ENCODE measurements at places on chromosomes 16 and 17.

DNA sequence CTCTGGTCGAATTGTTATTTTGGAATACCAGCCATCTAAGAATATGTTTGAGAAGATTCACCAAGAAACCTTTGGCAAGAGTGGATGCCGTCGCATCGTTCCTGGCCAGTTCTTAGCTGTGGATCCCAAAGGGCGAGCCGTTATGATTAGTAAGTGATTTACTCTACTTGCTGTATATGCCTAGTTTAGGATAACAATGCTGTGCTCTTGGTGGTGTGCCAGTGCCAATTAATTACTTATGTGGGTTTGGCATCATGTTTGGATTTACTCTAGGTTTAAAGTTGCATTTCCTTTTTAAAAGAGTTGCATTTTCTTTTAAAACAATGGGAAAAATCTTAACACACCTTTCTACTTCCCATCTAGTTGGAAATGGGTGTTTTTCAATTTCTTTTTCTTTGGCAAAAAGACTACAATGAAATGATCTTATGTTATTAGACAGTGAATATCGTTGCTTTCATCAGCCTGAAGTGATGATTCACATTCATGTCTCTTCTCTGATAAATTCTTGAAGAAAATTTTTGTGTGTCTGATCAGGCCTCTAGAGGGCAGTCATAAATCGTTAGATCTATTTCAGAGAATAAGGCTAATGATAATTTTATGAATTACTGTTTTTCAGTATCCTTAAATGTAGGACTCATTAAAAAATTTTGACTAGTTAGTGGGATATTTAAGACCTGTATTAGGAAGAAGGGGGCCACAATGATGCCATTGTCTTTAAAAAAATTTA, 5.6 kb downstream of the SF3B3 start:
- no peak for DNase-seq

DNA sequence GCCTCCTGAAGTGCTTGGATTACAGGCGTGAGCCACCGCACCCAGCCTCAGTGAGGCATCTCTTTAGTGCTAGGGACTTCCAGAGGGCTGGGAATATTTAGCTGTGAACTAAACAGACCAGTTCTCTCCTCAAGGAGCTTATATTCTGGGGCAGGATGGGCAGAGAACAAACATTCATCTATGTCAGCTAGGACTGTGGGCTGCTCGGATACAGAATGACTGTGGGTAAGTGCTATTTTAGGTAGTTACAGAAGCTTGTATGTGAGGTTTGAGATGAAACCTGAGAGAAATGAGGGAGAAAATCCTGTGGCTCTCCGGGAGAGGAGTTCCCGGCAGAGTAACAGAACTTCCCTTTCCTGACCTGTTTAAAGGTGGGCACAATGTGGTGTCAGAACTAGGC, 6.2 kb upstream of the INPP5K start:
- no peak for DNase-seq

GRCh38 chr17:48002916-48003416, 32.1 kb downstream of the CDK5RAP3 start:
- no peak for DNase-seq

DNA sequence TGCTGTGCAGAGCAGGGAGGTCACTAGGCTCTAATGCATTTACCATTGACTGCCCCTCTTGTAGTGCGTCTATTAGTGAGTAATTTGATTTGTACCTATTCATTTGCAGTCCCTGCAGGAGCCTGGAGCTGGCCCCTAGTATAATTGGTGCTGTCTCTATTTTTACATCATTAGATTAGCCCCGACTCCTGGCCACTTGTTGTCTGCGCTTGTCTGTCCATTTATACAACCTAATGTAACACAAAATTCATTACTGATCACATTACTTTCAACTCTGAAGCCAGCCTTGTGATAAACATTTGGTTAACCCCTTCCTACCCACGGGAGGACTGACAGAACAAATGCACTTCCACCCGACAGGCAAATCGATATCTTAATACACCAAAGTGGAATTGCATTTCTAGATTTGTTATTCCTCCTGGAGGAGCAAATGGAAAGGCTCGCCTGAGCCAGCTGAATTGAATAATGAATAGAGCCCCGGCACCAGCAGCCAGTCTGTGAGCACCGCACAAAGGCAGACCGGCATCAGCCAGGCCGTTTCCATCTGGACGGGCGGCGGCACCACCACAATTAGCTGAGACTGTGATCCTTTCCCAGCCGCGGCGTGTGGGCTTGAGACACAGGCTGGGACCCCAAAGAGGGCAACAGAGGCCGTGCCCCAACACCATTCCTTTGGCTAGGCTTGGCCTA, 18.7 kb upstream of the TBX2 start:
- no peak for DNase-seq

GRCh38 chr17:47095268-47095667, 93.8 kb downstream of the CDC27 start:
- no peak for DNase-seq

DNA sequence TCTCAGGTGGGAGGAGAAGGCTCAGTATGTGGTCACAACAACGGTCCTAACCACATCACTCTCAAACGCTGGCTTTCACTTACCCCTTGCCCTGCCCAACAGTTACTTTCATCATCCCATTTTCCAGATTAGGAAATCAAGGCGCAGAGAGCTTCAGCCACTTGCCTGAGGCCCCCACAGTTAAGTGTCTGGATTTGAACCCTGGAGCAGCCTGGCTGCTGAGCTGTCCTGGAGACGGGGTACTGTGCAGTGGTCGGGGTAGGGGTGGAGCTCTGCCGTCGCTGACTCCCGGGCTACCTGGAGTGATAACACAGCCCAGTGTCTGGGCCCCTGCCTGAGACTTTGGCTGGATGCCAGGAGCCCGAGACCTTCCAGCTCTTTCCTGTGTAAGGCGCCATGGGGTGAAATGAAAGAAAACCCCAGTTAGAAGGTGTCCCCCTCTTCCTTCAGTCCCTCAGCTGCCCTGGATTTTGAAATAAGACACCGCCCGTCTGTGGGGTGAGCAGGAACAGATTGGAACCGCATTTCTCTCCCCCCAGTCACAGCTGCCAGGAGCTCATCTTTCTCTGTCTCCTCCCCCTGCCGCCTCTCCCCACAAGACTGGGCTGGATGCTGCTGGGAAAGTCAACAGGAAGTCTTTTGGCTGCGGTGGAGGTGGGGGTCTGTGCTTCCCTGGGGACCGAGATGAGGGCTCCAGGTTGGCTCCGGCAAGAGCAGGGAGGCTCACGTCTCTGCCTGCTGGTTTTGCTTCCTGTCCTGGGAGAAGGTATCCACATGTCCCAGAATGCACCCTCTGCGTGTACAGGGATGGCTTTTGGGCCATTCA, 280.2 kb downstream of the SEC14L1 start:
- DNase-seq = no peak
